NCI-H510A (cell line): ENCODE measurements at places on chromosomes 2 and 18.

- no peak for DNase-seq
Measured at GRCh38 chr2:148338541-148338940, 306.0 kb upstream of the EPC2 start.

DNA sequence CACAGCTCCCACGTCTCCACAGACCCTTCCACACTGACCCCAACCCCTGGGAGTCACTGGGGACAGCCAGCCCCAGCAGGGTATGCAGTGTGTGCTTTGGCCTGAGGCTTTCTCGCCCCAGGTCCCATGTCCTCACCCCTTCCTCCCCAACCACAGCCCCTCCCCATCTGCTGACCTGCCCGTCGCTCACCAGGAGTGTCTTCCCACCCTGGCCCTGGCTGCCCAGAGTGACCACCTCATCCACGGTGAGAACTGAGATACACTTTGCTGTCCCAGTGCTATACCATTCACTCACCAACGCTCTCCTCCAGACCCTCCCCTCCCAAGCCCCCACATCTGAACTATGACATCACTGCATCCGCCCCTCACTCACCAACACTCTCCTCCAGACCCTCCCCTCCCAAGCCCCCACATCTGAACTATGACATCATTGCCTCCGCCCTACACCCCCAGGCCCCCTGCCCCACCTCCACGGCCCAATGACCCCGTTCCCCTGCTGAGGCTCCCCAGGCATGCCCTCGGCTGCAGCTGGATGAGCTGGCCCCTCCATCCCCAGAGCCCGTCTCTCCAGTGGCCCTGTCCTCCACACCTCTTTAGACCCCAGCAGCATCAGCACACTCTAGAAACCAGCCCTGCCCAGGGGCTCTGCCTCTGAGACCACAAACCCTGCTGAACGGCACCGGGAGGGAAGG lies 55.2 kb downstream of the ANKMY1 start:
- no peak for DNase-seq

GRCh38 chr2:189854187-189854586 lies 69.9 kb downstream of the PMS1 start:
- DNase-seq: no peak

DNA sequence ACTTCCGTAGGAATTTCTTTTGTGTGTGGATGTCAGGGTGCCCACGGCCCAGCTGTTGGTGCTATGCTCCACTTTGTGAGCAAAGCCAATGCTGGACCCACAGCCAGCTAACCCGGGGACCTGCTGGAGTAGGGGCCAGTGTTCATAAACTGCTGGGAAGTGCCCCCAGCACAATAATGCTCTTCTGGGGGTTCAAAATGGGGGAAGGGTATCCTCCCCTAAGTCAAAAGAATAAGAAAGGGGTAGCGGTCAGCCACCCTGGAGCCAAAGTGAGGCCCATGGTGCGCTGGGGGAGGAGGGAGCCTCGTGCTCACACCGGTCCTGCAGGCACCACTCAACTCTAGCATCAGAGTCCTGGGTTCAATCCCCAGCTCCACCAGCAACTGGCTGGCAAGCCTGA lies 115.8 kb upstream of the NPAS2 start:
- DNase-seq: no peak

DNA sequence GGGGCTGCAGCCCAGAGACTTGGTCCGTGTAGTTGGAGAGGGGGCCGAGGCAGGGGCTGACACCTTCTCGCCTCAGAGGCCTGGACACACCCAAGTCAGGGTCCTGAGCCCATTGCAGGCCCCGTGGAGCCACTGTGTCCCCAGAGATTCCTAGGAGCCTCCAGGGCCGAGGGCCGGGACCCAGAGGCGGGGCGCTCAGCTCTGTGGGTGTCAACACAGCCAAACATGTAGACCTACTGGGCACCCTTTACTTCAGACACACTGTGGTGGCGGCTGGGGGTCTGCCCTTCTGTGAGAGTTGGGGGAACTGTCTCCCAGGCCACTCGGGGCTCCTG lies 459 bp upstream of the ESPNL start:
- no peak for DNase-seq

- no peak for DNase-seq
Measured at GRCh38 chr2:44211183-44211582, 42.5 kb downstream of the PPM1B start.

DNA sequence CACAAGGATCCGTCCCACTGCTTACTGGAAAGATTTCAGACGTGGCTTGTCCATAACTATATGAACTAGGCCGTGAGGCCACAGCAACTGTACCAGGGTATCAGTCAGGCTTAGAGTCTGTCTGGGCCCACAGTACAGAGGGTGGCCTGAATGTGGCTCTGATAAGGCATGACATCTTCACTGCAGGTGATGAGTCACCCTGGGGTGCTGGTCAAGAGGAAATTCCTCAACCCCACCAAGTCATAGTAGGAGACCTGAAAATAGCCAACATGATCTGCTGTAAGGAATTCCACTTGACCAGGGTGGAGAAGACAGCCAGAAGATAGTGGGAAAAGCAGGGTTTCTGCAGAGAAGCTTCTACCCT lies 107.7 kb downstream of the INHBB start:
- no peak for DNase-seq

DNA sequence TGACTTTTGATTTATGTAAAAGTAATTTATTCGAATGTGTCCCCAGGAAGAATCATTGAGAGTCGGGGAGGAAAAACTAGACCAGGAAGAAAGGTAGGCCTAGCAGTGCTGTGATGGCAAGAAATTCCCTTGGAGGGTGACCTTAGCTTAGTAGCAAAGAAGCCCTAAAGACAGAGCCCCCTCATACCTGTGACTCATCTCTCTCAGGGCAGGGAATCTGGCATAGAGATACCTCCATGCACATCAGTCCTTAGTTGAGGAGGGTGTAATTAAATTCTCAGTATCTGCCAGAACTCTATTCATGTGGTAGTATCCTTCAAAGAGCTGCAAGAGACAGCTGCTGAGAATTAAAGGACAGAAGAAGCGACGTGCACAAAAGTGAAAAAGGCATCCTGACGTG lies 360.3 kb downstream of the FBXO15 start:
- DNase-seq: no peak

DNA sequence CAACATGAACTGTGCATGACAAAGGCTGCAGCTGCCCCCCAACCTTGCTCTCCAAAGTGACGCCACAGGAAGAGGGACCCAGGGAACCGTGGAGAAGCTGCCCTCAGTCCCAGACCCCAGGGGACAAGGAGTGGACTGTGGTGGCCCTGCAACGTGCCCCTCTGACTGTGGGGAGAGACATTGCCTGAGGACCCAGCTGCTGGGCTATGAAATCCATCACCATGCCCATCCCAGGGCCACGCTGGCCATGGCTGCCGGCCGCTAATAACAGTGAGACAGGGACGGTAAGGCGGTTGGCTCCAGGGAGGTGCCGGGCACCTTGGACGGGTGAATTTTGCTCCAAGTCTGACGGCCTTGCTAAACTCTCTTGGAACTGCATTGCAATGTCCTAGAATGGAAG lies 211.3 kb upstream of the HDAC4 start:
- no peak for DNase-seq

- DNase-seq: no peak
Measured at GRCh38 chr2:30986231-30986580, 152.0 kb downstream of the GALNT14 start.

- DNase-seq: no peak
Measured at GRCh38 chr2:238250896-238251295, 11.1 kb upstream of the HES6 start.

DNA sequence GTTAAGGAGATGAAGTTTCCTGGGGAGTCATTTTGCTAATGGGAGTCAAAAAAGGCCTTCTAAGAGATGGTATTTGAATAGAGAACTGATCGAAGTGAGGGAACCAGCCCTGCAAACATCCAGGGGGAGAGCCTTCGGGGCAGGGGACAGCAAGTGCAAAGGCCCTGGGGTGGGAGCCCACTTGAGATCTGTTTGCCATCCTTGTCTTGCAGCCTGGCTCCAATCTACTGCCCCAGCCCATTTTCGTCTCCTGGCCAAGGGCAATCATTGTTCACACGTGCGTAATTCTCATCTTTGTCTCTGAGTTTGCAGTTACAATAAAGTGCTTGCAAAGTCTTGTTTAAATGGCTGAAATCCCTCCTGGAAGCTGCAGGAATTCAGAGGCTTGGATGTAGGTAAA lies 43.1 kb upstream of the AFF3 start:
- no peak for DNase-seq
